ENCODE measurements at places on chromosomes 13 and 19.

GRCh38 chr19:1453525-1454364 lies 3.8 kb downstream of the APC2 start:
- no peak for DNase-seq

- DNase-seq = no peak
Measured at GRCh38 chr19:20278342-20278741, 111.3 kb downstream of the ZNF486 start.

DNA sequence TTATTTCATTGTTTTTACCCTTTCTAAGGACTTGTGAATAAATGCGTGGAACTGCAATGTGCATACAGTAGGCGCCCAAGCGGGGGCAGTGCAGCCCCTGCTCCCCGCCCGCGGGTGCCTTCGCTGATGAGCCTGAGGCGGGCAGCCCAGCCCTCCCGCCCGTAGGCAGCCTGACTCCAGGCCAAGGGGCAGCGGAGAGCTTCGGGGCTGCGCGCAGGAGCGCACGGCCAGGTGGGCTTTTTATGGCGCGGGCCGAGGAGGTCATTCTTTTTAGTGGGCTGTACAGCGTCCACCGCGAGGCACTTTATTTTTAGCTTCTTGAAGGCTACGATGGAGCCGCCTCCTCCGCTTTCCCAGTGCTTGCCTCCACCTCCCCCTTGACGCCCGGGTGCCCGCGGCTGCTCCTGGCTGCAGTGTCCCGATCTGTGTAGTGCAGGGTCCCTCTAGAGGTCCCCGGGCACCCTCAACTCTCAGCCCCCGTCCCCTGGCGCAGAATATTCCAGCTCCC lies 60.5 kb downstream of the CCNE1 start:
- DNase-seq = no peak

- DNase-seq = no peak
Measured at GRCh38 chr13:45219123-45219891, 18.5 kb upstream of the KCTD4 start.

GRCh38 chr13:59409634-59410200 lies 754.0 kb downstream of the DIAPH3 start:
- no peak for DNase-seq

- DNase-seq = no peak
Measured at GRCh38 chr13:40547591-40548315, 118.7 kb downstream of the FOXO1 start.

DNA sequence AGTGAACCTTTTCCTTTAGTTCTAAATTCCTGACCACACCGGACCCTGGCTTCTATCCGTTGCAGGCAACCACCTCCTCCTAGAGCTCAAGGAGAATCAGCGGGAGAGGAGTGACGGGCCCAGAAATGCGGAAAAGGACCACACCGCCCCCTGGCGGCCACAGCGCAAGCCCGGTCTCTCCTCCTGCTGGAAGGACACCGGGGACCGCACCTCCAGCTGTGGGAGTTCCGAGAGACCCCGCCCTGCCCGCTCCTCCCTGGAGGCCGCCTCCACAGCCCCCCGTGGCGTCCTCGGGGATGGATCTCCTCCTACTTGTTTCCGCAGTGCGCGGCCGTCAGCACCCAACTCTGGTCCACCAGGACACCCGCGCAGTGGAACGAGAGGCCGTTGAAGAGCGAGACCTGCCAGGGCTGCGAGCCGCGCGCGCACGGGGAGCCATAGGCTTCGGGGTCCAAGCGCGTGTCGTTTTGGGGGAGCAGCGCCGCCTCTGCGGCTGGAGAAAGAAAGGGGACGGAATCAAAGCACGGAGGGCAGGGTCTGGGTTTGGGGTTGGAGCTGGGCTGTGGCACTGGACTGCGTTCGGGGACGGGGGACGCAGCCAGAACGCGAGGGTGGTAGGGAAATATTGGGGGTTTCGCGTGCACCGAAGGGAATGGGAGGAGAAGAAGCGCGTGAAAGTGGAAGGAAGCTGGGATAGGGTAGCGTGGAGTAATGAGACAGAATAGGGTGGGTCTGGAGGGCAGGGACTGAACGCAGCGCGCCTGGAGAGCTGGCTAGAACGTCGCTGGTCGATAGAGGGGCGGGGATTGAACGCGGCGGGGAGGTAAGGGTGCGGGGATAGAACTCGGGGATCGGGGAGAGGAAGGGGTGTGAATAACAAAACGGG lies 2.5 kb downstream of the KLK10 start:
- no peak for DNase-seq

DNA sequence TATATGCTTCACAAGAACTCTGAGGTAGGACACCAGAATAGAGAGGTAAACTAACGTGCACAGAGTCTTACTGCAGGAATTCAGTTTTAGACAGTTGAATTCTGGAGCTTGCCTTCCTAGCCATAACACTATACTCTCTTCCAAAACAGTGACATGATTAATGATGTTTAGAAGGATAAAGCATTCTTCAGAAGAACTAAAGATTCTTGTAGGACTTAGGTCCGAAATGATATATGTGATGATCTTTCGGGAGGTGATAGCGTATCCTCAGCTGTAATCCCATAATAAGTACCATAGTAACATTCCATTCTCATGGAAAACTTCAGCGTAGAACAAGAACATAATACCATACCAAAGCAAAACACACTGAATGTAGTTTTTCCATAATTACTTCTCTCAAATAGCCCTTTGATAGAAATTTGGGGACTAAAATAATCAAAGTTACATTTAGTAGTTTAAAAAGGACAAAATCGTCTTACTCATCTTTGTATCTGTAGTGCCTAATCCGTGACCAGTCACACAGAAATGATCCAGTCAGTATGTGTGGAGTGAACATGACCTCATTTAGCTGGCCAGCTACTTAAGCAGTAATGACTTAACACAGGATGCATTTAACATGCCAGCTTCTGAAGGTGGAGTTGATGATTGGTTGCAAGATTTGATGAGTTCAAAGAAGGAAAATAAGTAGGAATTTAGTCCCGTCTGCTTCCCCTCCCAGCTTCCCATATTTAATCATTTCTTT lies 38.4 kb downstream of the PIBF1 start:
- peak; percentile 24 for DNase-seq

All from GM04504 (cell line).